ENCODE measurements at places on chromosomes 4 and X.

GRCh38 chrX:103818842-103819619 is 13.0 kb downstream of the RAB9B start:
- DNase-seq: no peak

DNA sequence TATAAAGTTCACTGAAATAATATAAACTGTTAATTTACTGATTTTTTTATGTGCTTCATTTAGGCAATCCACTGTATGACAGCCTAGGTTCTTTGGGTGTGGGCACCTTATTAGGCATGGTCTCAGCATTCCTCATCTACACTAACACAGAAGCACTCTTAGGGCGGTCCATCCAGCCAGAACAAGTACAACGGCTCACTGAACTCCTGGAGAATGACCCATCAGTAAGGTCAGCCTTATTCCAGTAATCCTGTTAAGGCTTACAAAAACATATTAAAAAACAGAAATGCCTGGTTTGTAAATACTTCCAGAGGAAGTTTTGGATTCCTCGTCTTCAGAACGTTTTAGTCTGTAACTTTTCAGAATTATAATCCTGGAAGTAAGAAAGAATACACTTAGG is 80.1 kb downstream of the SLC30A9 start:
- no peak for DNase-seq

DNA sequence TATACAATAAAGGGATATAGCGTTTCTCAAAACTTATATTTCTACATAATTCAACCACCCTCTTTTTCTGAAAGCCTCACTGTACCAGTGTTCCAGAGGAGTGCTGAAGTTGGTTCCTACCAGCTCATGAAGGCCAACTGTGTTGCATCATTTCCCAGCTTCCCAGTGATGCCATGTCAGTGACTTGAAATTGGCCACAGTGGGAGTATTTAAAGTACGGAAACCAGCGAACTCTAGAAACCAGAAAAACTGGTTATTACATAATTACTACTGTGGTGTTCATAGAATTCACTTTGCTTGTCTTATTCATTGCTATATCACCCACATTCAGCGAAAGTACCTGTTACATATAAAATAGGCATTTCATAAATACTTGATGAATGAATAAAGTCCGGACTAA is 135.4 kb downstream of the GC start:
- DNase-seq: no peak

GRCh38 chr4:147201016-147201415 is 255.4 kb upstream of the TTC29 start:
- no peak for DNase-seq

All from SJSA1 (cell line).